ENCODE measurements at places on chromosomes 7 and 10.

DNA sequence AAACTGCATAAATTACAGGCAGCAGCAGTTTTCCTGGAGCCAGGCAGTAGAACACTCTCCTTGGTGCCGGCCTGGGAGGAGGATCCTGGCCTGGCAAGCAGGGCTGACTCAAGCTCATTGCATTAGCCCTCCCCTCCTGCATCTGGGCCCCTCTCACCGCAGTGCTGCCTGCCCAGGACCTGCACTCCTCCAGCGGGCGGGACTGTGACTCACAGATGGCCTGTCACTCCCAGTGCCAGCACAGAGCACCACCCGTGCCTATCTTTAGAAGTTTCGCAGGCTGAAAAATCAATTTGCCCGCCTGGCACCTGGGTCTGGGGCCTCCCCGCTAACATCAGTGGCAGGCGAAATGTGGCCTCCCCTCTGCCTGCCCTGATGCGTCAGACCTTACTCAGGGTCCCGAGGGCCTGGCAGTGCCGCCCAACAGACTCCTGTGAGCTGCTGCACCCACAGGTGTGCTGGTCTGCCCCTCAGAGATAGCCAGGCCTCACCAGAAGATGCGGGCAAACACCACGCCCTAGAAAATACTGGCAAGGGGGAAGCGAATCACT lies 123.8 kb downstream of the KCNMA1 start:
- no peaks in the 10 kb centered on the region for H3K27me3 ChIP-seq
- H3K36me3 ChIP-seq: no peaks in the 10 kb centered on the region
- DNase-seq: peak; percentile 58
- H3K4me1 ChIP-seq: no peaks in the 10 kb centered on the region
- no peak overlapping the region for H3K4me3 ChIP-seq
- H3K27ac ChIP-seq: no peak overlapping the region

GRCh38 chr10:132774181-132774901 lies 11.6 kb downstream of the NKX6-2 start:
- H3K27me3 ChIP-seq: no peaks in the 10 kb centered on the region
- H3K4me3 ChIP-seq: no peak overlapping the region
- no peaks in the 10 kb centered on the region for H3K4me1 ChIP-seq
- DNase-seq: peak; percentile 50
- peaks cover 8% of the 10 kb centered on the region for H3K36me3 ChIP-seq

GRCh38 chr7:155071121-155071651 lies 1.1 kb downstream of the HTR5A start:
- H3K4me1 ChIP-seq: no peaks in the 10 kb centered on the region
- DNase-seq: no peak
- H3K27ac ChIP-seq: no peak overlapping the region

DNA sequence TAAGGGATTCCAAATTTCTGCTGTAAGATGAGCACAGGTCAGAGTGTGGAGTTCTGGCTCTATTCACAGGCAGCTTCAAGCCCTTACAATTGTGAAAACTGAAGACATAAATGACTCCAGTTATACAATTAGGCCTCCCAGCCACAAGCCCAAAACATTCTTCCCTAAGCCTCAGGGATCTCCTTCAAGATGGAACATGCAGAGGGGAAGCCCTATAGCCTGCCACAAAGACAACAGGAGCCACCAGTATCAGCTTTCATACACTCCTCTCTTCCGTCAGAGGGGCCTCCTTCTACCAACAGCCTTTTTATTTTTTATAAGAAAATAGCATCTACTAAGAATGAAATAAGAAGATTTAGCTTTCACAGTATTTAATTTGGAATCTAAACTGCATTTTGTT lies 46.5 kb downstream of the DLD start:
- no peak overlapping the region for H3K27ac ChIP-seq
- no peak overlapping the region for H3K4me3 ChIP-seq
- no peak for DNase-seq
- H3K27me3 ChIP-seq: no peaks in the 10 kb centered on the region
- peaks cover 2% of the 10 kb centered on the region for H3K36me3 ChIP-seq

DNA sequence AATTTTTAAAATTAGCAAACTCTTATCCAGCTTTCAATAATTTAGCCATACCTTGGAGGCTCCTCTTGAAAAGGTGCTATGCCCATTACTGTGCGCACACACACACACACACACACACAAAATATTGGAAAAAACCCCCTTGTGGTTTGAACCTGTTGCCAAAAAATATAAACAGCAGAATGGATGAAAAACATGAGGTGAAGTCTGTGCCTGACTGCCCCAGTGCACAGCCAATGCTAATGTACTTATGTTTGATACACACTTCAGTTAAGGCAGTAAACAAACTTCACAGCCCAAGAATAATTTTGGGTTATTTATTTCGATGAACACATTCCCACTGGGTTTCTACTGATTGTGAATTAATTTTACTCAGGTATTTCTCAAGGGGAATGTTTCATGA lies 113.2 kb upstream of the SEM1 start:
- H3K4me3 ChIP-seq: no peak overlapping the region
- H3K27me3 ChIP-seq: no peaks in the 10 kb centered on the region
- no peak for DNase-seq
- no peaks in the 10 kb centered on the region for H3K36me3 ChIP-seq
- H3K4me1 ChIP-seq: no peaks in the 10 kb centered on the region

- H3K4me1 ChIP-seq: peaks cover 3% of the 10 kb centered on the region
- H3K27ac ChIP-seq: no peak overlapping the region
- DNase-seq: no peak
- H3K4me3 ChIP-seq: no peak overlapping the region
- peaks cover 6% of the 10 kb centered on the region for H3K36me3 ChIP-seq
- no peaks in the 10 kb centered on the region for H3K27me3 ChIP-seq
Measured at GRCh38 chr7:42337225-42337905, 100.4 kb upstream of the GLI3 start.

Data from H9 (cell line).